CD4-positive, alpha-beta T cell treated with Interleukin-15 for 4 hours (primary cell): ENCODE measurements at places on chromosomes 2 and 18.

- DNase-seq = no peak
These were observed 41.2 kb downstream of the SLC8A1 start for GRCh38 chr2:40410695-40411094.

- DNase-seq = no peak
These were observed 609.1 kb upstream of the SYT4 start for GRCh38 chr18:43886341-43886740.

DNA sequence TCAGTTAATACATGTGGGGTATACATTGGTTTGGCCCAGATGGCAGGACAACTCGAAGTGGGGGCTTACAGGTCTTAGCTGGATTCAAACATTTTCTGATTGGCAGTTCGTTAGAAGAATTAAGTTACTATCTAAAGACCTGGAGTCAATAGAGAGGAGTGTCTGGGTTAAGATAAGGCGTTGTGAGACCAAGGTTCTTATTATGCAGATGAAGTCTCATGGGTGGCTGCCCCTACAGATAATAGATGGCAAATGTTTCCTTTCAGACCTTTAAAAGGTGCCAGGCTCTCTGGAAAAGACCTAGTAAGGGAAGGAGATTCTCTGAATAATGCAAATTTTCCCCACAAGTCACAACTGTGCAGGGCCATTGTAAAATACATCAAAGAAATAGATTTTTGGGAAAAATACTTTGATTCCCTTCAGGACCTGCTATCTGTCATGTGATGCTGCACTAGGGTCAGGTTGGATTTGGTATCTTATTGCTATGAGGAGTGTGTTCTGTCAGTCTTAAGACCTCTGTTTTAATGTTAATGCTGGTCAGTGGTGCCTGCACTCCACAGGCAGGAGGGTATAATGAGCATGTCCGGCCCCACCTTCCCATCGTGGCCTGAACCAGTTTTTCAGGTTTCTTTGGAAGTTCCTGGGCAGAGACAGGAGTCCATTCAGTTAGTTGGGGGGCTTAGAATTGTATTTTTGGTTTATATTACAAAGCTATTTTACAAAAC is 14.3 kb upstream of the MC5R start:
- DNase-seq = no peak

DNA sequence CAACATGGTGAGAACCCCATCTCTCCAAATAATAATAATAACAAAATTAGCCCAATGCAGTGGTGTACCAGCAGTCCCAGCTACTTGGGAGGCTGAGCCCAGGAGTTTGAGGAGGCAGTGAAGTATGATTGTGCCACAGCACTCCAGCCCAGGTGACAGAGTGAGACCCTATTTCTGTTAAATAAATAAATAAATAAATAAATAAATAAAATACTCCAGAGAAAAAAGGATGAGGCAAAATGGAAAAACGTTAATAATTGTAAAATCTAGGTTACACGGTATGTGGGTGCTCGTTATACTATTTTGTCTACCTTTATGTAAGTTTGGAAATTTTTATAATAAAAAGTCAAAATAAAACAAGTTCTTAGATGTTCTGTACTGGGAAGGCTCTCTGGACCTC is 8.6 kb upstream of the EMX1 start:
- DNase-seq = no peak

DNA sequence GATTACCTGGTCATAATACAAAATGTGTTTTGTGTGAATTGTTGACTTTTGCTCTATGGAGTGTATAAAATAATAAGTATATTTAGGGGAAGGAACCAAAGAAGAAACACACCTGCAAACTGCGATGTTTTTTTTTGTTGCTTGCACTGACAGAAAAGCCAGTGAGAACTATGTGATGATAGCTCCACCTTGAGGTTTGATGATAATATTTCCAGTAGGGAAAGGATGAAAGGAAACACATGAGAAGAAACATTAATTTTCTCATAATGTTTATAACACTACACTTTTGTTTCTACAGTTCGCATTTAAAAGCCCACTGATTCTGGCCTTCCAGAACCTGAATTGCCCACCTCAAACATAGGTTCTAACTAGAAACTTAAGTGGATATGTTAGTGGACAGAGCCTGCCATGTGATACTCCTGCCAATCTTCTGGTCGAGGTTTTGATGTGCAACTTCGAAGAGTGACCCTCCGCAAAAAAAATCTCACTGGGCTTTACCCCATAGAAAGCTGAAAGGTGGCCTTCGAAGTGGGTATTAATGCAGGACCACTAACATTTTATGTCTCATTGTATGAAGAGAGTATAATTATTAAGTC is 476.4 kb upstream of the SPHKAP start:
- no peak for DNase-seq

- DNase-seq = no peak
These were observed 16.4 kb upstream of the ARMC9 start for GRCh38 chr2:231181860-231182512.

DNA sequence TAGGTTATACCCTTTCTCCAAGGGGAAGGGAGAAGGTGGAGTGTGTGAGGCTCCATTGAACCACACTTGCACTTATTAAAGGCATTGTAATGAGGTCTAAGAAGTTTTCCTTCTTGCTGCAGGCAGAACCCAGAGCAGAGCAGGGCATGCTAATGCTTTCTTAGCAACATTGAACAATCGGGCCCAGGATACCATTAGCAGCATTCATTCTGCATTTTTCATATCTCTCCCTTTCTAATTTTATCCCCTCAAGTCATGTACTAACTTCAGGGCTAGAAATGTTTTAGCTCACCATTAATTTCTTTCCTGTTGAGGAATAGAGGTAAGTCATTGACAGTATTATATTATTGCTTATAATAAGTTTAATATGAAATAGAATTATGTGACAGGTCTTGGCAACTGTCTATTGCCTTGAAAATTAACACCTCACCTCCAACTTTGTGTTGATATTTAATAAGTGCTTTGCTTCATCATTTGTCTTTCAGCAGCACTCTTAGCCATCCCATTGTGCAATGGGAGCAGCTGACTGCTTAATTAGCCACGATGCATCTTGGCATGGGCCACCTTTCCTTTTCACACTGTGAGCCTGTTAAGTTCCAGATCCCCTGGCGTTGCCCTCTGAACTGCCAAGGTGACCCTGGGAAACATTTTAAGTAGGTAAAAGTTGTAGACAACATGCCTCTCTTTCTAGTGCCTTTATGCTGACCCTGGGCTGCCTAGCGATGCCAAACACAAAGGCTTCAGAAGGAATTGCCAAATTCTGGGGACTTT is 300.8 kb upstream of the MEX3C start:
- no peak for DNase-seq

GRCh38 chr2:33681364-33681757 is 82.3 kb upstream of the FAM98A start:
- DNase-seq = no peak

DNA sequence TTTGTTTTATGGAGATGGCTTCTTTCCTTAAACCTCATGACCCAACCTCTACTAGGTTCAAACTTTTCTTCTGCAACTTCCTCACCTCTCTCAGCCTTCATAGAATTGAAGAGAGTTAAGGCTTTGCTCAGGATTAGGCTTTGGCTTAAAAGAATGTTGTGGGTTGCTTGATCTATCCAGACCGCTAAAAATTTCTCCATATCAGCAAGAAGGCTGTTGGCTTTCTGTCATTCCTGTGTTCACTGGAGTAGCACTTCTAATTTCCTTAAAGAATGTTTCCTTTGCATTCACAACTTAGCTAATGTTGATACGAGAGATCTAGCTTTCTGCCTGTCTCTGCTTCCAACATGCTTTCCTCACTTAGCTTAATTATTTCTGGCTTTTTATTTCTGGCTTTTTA is 58.1 kb upstream of the KYNU start:
- DNase-seq = no peak

DNA sequence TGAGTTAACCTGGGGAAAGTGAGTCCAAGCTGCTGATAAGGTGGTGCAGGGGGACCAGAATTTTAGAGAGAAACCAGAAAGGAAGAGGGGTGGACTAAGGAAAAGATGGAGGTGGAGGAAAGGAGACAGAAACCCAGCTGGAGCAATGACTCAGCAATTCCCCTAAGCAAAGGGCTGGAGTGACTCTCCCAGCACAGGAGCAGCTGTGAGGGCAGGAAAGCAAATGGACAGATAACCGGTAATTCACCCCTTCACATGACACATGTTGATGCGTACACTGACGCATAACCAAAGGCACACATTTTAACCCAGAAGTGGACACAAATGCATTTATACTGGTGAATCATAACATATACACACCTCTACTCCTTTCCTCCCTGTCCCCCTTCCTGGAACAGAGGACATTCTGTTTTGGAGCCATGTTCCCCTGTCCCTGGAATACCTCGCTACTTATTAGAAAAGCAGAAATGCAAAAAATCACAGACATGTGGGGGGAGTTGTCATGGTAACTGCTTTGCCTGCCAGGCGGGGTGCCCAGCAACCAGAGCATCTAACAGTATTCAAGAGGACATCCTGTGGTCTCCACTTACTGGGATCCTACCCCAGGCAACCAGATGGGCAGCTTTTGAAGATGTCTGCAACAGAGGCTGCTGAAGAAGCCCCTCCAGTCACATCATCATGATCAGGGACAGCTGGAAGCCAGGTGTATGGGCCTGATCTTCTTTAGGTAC is 4.7 kb downstream of the CDK5R2 start:
- DNase-seq = no peak

- DNase-seq = no peak
These were observed 448.4 kb downstream of the ADCYAP1 start for GRCh38 chr18:1353025-1353424.

DNA sequence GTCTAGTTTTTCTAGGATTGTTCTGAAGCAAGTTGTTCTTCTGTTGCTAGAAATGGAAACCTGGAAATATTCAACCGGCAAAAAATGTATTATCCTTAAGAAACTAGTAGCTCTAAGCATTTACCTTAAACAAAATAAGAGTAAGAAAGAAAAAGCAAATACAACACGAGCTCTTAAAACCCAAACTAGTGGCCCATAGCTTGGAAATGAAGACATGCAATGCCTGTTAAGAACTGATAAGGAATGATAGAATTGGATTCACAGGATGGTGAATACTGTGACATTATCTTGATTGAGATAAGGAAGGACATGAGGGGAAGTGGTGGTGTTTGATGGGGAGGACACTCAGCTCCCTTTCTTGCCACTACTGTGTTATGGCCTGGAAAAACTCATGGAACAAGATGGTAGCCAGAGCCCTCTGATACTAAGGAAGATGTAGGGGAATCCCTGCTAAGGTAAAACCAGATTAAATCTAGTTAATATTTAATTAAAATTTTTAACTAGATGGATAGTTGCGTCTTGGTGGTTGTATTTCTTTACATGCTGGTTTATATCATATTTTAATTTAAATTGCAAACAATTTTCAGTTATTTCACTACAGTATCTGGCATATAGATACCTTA is 193.8 kb downstream of the LPIN1 start:
- no peak for DNase-seq

DNA sequence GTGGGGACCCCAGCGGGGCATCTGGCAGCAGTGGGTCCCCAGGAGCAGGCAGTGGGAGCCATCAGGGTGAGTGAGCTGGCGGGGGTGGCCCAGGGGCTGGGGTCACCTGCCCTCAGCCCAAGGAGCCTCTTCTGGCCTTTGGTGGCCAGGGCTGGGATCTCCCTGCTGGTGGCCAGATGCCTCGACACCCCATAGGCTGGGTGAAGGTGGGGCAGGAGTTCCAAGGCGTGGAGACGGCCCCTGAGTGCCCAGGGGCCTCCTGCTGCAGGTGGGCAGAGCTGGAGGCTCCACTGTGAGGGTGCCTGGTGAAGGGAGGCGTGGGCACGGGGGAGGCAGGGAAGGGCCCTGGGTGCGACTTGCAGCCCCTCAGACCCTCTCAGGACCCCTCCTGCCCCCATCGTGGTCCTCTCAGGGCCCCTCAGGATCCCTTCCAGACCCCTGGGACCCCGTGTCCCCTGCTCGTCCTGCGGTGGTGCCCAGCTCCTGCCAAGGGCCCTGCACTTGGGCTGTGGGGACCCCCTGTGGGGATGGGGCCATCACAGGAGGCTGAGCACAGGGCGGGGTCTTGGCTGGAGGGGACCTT is 5.0 kb upstream of the GPR35 start:
- no peak for DNase-seq

DNA sequence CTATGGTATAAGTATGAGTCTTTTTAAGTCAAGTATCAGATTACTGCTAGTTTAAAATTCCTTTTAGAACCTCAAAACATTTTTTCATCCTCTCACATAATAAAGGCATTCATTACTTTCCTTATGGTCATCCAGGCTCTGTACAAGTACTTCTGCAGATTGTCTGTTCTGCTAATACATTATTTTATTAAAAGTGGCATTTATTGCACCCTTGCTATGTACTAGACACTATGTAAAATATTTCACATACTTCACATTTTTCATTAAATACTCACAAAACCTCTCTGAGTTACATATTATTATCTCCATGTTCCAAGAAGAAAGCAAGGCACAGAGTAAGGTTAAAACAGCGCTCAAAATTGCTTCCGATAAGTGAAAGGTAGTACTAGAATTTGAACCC is 84.1 kb downstream of the RAPH1 start:
- DNase-seq = no peak
